ENCODE measurements at places on chromosomes 12 and 14. TPM values are rescaled to one million over a fixed set of nuclear protein-coding genes. Genes with fewer than 3 reads are reported as not detected.
A peak's percentile ranks its signal among the peaks of the same experiment; 100 is the strongest.

- no peaks in the 10 kb centered on the region for H3K27me3 ChIP-seq
- peak overlapping the region; percentile 97 for H3K27ac ChIP-seq
- H3K4me1 ChIP-seq, result peaks cover 20% of the 10 kb centered on the region
- peak; percentile 32 for DNase-seq
- peak overlapping the region; percentile 90 for H3K4me3 ChIP-seq
Observed at GRCh38 chr12:92928421-92928961, 604 bp downstream of the EEA1 start.

GRCh38 chr12:94660436-94660835, 10.1 kb upstream of the TMCC3 start:
- H3K27me3 ChIP-seq, result no peaks in the 10 kb centered on the region
- no peak overlapping the region for H3K4me3 ChIP-seq
- H3K36me3 ChIP-seq, result no peaks in the 10 kb centered on the region
- H3K27ac ChIP-seq, result no peak overlapping the region

- H3K27ac ChIP-seq, result no peak overlapping the region
- no peaks in the 10 kb centered on the region for H3K27me3 ChIP-seq
- no peak for DNase-seq
- no peaks in the 10 kb centered on the region for H3K4me1 ChIP-seq
- no peaks in the 10 kb centered on the region for H3K36me3 ChIP-seq
Observed at GRCh38 chr12:87200289-87200979, 828.8 kb downstream of the C12orf50 start.

GRCh38 chr12:3557116-3557697, 66.2 kb downstream of the PRMT8 start:
- H3K4me1 ChIP-seq, result no peaks in the 10 kb centered on the region
- H3K27ac ChIP-seq, result no peak overlapping the region
- no peaks in the 10 kb centered on the region for H3K36me3 ChIP-seq
- no peaks in the 10 kb centered on the region for H3K27me3 ChIP-seq
- DNase-seq, result no peak

- H3K36me3 ChIP-seq, result no peaks in the 10 kb centered on the region
- no peaks in the 10 kb centered on the region for H3K4me1 ChIP-seq
- no peak overlapping the region for H3K4me3 ChIP-seq
Observed at GRCh38 chr14:61346221-61346620, 24.8 kb downstream of the PRKCH start.

- peak overlapping the region; percentile 73 for H3K27ac ChIP-seq
- no peaks in the 10 kb centered on the region for H3K36me3 ChIP-seq
- peaks cover 20% of the 10 kb centered on the region for H3K4me1 ChIP-seq
Observed at GRCh38 chr12:15688202-15688736, 100.9 kb downstream of the EPS8 start.

The FIGNL2 gene
- 1.1 TPM for polyA plus RNA-seq

The PUS1 gene
- 16.9 TPM for polyA plus RNA-seq

The LTBP2 gene
- 23.3 TPM for polyA plus RNA-seq

The SERPINA1 gene
- 123 TPM for polyA plus RNA-seq

The PTGER2 gene
- polyA plus RNA-seq, result 5.3 TPM
